ENCODE measurements at places on chromosomes 3 and 15. TPM values are rescaled to one million over a fixed set of nuclear protein-coding genes. Genes with fewer than 3 reads are reported as not detected.
A peak's percentile ranks its signal among the peaks of the same experiment; 100 is the strongest.

- DNase-seq = no peak
These were observed 48.8 kb downstream of the PDZRN3 start for GRCh38 chr3:73575953-73576352.

DNA sequence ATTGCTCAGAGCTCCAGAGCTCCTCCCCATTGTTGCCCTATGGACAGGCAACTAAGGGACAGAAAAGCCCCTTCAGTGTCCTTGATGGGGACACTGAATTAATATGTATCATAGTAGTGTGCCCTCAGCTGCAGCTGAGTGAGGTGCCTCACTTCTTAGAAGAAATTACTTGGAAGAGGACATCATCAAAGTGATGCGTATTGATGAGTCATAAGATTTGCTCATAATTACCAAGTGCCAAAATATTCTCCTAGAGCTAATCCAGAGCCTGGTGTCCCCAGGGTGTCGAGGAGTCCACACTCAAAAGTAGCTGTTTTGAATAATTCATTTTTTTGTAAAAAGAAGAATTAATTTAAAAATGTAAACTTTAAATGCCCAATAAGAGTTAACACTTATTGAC, 200.7 kb upstream of the SEMA6D start:
- no peak for DNase-seq

DNA sequence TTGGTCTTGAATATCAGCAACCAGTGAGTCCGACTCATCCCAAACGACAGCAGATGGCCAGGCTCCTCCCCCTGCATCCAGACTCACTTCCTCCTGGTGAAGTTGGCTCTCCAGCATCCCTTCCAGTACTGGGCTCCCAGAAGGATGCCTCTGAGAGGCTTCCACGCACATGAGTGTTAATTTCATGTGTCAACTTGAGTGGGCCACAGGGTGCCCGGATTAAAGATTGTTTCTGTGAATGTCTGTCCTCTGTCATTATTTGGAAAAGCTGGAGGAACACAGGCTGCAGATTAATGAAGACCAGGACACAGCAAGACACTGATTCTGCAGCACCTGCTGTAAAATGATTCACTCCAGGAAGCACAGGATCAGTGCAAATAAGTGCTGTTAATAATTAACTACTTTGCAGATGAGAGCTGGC, 99.8 kb downstream of the ATP10A start:
- no peak for DNase-seq

The TRA2B gene
- 344 TPM for total RNA-seq

DNA sequence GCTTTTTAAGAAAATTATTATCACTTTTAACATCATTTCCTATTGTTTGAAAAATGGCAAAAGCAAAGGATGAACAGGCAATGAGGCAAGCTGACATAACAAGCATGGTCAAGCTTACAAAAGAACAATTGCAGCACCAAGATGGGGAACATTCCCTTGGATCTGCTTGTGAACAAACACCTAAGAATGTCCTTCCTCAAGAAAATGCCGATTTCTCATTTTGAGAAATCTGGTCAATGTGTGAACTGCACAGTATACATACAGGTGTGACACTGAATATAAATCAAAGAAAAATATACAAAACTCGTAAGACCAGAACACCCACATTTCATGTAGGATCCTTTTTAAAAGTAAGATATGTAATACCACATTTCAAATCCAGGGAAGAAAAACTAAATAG, 58.9 kb downstream of the LRRFIP2 start:
- DNase-seq = no peak

The HDGFL3 gene
- total RNA-seq = 122 TPM

DNA sequence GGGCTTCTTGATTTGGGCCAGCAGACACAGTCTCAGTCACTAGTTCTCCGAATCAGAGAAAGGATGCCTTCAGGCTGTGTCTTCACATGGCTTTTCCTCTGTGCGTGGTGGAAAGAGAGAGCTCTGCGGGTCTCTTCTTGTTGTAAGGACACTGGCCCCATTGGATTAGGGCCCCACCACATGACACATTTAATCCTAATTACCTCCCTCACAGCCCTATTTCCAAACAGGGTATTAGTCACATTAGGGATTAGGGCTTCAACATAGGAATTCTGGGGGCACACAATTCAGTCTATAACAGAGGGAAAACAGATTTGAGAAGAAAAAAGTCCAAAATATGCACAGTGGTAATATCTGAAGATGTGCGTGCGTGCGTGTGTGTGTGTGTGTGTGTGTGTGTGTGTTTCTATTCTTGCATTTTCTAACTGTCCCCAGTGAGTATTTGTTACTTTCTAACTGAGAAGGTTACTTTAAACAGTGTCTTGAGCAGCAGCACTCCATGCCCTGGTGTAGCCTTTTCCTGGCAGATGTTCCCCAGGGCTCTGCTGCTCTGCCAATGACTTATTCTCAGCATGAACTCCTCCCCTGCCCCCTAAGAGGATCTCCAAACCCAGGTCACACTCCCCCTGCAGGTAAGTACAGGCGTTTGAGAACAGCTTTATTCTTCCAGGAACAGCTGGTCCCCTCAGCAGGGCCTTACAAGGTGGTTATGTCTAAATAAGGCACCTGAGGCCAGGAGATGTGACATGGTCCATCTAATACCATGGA, 72.9 kb downstream of the RPL39L start:
- peak; percentile 85 for DNase-seq

The TMEM212 gene
- not detected for total RNA-seq

GRCh38 chr15:71096676-71097075, 18.6 kb upstream of the THSD4 start:
- peak; percentile 1 for DNase-seq

DNA sequence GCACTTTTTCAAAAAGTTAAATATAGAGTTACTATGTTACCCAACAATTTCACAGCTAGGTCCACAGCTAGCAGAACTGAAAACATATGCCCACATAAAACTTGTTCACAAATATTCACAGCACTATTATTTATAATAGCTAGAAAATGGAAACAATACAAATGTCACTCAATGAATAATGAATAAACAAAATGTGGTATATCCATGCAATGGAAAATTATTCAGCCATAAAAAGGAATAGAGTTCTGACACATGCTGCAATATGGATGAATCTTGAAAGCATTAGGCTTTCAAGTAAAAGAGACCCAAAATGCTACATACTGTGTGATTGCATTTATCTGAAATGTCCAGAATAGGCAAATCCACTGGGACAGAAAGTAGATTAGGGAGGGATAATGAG, 111.9 kb downstream of the MECOM start:
- no peak for DNase-seq

DNA sequence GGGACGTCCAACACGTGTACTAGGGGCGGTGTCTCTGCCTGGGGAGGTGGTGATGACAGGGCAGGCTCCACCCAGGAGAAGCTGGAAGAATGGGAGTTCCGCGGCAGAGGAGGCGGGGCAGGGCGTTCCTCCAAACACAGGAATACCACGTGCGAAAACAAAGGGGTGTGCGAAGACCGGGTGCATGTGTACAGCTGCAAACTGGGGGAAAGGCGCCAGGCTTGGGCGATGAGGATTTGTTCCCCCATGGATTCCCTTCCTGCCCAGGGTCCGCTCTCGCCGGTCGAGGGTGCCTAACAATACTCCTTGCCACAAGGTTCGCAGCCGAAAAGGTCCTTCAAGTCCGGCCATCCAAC, 500 bp upstream of the ZSCAN2 start:
- DNase-seq = peak; percentile 83

DNA sequence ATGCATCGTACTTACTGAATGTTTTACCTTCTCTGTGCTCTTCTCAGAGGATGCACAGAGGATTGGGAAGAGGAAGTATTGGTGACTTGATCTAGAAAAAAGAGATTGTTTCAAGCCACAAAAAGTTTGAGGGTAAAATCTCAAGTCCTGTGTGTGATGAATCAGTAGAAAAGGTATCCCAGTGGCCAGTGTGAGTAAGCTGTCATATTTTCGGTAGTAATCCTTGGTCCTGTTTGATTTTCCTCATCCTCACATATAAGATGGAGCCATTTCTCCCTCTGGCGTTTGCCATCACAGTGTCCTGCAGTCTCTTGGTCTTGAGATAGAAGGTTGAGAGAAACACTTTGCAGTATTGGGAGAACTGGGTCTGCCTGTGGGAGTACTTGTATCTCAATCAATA, 166.8 kb downstream of the LPP start:
- no peak for DNase-seq

- no peak for DNase-seq
These were observed 907.4 kb downstream of the MCTP2 start for GRCh38 chr15:95138604-95139270.

The ROPN1 gene
- not detected for total RNA-seq

The PDIA5 gene
- total RNA-seq = 24.3 TPM

- DNase-seq = no peak
These were observed 21.9 kb upstream of the APH1B start for GRCh38 chr15:63255489-63255990.

- DNase-seq = no peak
These were observed 1.0 kb upstream of the IFRD2 start for GRCh38 chr3:50293079-50293801.

DNA sequence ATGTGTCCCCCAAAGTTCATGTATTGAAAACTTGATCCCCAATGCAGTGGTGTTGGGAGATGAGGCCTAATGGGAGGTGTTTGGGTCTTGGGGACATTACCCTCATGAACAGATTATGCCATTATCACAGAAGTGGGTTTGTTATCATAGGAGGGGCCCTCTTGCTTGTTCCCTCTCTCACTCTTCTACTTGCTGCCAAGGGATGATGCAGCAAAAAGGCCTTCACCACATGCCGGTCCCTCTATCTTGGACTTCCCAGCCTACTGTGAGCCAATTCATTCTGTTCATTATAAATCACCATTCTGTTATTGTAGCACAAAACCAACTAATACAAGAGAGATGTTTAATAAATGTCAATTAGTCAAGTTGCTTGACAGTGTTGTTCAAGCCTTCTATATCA, 47.2 kb downstream of the FAM227B start:
- no peak for DNase-seq

The SCAPER gene
- 7.4 TPM for total RNA-seq

DNA sequence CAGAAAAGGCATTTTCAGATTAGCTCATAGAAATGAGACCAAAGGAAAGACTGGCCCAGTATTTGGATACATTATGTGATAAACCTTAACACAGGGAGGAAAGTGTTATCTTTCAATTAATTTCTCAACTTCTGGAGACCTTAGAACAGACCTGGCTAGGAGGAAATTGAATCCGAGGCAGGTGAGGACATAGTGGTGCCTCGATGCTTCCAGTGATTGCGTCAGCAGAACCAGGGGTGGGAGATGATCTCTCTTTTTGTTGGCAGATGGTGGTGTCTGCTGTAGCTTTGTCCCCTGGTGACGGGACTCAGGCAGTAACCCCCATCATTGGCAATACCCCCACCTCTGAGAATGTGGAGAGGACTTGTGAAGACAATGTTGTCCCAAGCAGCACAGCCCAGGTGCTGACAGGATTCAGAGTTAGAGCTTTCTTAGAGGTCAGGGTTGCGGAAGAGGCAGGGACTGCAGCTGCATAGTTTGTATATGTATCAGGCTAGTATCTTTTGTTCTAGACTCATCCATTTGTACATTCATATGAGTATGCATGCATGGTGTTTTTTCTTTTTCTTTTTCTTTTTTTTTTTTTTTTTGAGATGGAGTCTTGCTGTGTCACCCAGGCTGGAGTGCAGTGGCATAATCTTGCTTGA, 27.9 kb upstream of the MUC20 start:
- DNase-seq = peak; percentile 19

GRCh38 chr3:101988596-101988995, 139.3 kb downstream of the NFKBIZ start:
- DNase-seq = no peak

DNA sequence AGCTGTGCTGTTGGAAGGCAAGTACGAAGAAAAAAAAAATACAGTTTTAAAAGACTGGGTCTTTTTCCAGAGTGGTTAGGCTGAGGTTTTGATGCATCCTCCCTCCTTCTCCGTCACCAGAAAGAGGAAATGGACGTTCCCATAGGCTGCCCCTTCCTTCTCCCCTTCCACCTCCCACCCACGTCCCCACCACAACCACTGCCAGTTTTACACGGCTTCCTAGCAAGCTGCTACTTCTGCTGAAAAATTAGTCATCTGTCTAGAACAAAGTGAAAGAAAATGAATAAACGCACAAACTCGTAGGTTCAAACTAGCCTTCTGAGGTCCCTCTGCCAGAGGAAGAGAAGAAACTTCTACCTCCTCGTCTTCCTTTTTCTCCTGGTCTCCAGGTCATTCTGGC, 71.6 kb upstream of the RPL35A start:
- DNase-seq = no peak

- DNase-seq = no peak
These were observed 126.8 kb upstream of the ARHGEF3 start for GRCh38 chr3:56928379-56929068.

GRCh38 chr3:177056927-177057326, 140.4 kb downstream of the TBL1XR1 start:
- no peak for DNase-seq

The XXYLT1 gene
- total RNA-seq = 23.0 TPM

- DNase-seq = no peak
These were observed 51.0 kb upstream of the KLF13 start for GRCh38 chr15:31275331-31276262.

- DNase-seq = no peak
These were observed 132.8 kb upstream of the TTC14 start for GRCh38 chr3:180469149-180469548.

GRCh38 chr3:46293991-46294833, 52.0 kb downstream of the CCR3 start:
- no peak for DNase-seq

DNA sequence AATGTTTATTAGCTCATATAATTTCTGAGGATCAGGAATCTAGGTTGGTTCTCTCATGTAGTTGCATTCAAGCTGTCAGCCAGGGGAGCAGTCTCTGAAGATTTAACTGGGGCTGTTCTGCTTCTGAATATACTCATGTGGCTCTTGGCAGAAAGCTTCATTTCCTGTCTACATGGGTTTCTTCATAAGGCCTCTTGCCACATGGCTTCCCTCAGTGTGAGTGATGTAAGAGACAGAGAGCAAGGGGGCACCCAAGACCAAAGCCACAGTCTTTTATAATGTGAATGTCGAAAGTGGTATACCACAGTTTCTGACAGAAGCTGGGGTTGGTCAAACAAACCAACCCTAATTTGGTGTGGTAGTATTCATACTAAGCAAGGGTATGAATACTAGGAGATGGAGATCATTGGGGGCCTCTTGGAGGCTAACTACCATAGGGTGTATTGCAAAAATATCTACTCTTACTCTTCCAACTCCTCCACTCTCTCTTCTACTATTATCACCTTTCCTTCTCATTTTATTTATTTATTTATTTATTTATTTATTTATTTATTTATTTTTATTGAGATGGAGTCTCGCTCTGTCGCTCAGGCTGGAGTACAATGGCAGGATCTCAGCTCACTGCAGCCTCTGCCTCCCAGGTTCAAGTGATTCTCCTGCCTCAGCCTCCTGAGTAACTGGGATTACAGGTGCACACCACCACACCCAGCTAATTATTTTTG, 123.8 kb downstream of the B3GALNT1 start:
- no peak for DNase-seq
